ENCODE measurements at places on chromosomes 7 and 10.

DNA sequence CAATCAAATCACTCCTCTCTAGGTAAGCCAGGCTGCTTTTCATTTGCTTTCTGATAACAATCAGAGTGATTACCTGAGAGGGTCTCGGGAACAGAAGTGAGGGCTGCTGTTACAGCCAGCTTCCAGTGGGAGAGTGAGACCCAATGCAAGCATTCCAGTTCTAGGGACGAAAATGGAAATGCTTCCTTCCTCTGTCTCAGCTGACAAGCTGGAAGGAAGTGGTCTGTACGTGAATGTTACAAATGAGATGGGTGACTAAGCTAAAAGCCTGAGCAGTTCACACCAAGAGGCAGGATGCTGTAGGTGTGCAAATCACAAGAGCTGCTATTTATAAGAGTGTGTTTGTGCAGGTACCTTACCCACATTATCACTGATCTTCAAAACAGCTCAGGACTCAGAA lies 772.4 kb downstream of the GRID1 start:
- DNase-seq, result no peak

GRCh38 chr10:91569522-91569921 lies 63.3 kb downstream of the PPP1R3C start:
- DNase-seq, result no peak

DNA sequence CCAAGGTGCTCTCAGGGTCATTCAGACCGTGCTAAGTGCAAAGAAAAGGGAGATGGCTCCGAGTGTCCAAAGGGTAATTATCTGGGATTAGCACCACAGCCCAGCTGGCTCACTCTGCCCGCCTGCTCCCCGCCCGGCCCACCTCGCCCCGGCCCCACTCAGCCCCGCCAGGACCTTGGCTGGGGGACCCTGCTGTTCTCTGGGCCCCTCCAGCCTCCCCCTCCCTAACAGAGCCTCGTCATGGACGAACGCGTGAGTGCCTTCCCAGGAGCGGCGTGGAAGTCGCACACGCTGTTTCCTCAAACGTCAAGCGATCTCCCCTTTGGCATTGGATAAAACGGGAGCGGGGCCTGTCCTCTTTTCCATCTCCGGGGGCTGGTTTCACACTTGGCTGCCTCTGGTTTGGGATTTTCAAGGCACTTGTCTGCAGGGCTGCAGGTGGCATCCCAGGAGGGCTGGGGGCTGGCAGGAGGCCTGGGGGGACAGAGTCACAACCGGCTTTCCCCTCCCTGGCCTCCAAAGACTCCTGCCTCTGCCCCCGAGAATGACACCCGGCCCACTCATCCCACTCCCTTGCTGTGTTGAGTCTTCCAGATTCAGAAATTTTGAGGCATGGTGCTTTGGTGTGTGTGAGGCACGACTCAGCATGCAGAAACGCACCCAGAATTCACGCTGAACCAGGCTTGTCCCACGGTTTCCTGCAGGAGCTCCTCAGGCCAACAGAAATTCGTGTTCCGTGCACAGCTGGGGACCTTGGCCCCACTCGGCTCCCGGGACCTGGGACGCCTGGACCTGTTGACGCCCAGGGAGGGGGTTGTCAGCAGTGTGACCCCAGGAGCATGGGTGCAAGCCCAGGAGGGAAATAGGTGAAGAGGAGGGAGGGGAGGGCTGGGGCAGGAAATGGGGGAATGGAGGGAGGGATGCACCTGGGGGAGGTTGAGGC lies 110.0 kb downstream of the PDGFA start:
- DNase-seq, result no peak

GRCh38 chr7:115293628-115294240 lies 371.8 kb downstream of the MDFIC start:
- DNase-seq, result no peak

DNA sequence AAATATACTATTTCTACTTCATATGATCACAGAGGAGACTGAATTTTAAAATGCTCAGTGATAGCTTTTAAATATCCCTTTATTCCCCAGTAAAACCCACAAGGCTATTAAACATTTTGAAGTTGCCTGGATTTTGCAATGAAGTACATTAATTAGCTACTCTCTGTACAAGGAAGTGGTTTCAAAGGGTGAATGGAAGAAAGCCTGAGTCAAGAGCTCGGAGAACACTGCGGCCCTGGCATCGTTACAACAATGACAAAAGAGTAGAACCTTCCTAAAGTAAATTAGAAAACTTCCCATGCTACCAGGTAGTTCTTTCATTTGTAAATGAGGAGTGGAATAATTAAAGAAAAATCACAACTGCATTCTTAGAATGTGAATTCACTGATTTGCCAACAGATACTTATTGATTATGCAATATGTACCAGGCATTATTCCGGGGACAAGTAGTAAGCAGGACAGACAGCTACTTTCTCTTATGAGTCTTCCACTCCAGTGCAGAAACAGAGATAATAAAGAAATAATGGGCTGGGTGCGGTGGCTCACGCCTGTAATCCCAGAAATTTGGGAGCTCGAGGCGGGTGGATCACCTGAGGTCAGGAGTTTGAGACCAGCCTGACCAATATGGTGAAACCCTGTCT lies 63.0 kb downstream of the ZNF22 start:
- no peak for DNase-seq

All from NCI-H345 (cell line).